Activated CD8-positive, alpha-beta T cell treated with anti-CD3 and anti-CD28 coated beads for 36 hours (primary cell): ENCODE measurements at places on chromosomes 6 and 20. TPM values are rescaled to one million over a fixed set of nuclear protein-coding genes. Genes with fewer than 3 reads are reported as not detected.

DNMT3B gene
- total RNA-seq, result 2.9 TPM

- no peaks in the 10 kb centered on the region for H3K36me3 ChIP-seq
- no peak overlapping the region for H3K4me3 ChIP-seq
- no peak overlapping the region for H3K27ac ChIP-seq
- H3K27me3 ChIP-seq, result no peaks in the 10 kb centered on the region
- no peak for DNase-seq
- H3K4me1 ChIP-seq, result no peaks in the 10 kb centered on the region
Measured at GRCh38 chr6:114740547-114740946, 397.7 kb upstream of the HS3ST5 start.

C6orf15 gene
- total RNA-seq, result not detected

SHLD1 gene
- total RNA-seq, result 6.5 TPM

GRCh38 chr20:23229989-23230388 is 120.6 kb upstream of the NXT1 start:
- H3K36me3 ChIP-seq, result no peaks in the 10 kb centered on the region
- H3K4me1 ChIP-seq, result no peaks in the 10 kb centered on the region
- H3K4me3 ChIP-seq, result no peak overlapping the region
- DNase-seq, result no peak
- H3K27ac ChIP-seq, result no peak overlapping the region

GRCh38 chr6:118869350-118869749 is 24.6 kb upstream of the ASF1A start:
- H3K4me1 ChIP-seq, result peaks cover 59% of the 10 kb centered on the region
- no peak overlapping the region for H3K4me3 ChIP-seq
- H3K36me3 ChIP-seq, result peaks cover 36% of the 10 kb centered on the region

RAB44 gene
- total RNA-seq, result not detected

- no peak overlapping the region for H3K27ac ChIP-seq
- no peak for DNase-seq
- no peaks in the 10 kb centered on the region for H3K36me3 ChIP-seq
- no peak overlapping the region for H3K4me3 ChIP-seq
- H3K27me3 ChIP-seq, result no peaks in the 10 kb centered on the region
Measured at GRCh38 chr6:9346923-9347322, 911.6 kb upstream of the SLC35B3 start.

GRCh38 chr6:93238632-93239031 is 180.7 kb downstream of the EPHA7 start:
- no peaks in the 10 kb centered on the region for H3K4me1 ChIP-seq
- H3K27me3 ChIP-seq, result no peaks in the 10 kb centered on the region
- H3K36me3 ChIP-seq, result no peaks in the 10 kb centered on the region
- no peak overlapping the region for H3K4me3 ChIP-seq
- no peak for DNase-seq

DNA sequence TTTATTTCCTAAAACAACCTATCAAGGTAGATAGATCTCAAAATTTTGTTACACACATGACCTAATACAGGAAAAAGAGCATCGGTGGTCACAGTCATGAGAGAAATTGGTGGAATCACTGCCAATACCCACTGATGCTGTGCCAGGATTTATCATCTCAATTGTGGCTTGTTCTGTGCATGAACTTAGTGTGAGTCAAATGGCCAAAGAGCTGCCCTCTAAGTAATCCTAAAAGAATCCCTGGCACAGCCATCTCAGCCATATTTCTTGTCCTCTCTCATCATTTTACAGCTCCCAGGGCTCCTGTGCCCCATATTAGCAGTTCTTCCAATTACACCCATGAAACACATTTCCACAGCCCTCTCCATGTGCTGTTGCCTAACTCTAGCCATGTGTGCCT is 6.1 kb downstream of the GSTA5 start:
- H3K27ac ChIP-seq, result no peak overlapping the region
- H3K4me3 ChIP-seq, result no peak overlapping the region
- DNase-seq, result no peak
- no peaks in the 10 kb centered on the region for H3K4me1 ChIP-seq

MAP7 gene
- total RNA-seq, result 0.47 TPM

ECT2L gene
- total RNA-seq, result not detected

PI3 gene
- total RNA-seq, result not detected

TMEM244 gene
- total RNA-seq, result not detected
